CD4-positive, alpha-beta memory T cell (primary cell): ENCODE measurements at places on chromosomes 4 and X.

- H3K4me1 ChIP-seq, result no peaks in the 10 kb centered on the region
- DNase-seq, result no peak
- no peaks in the 10 kb centered on the region for H3K27me3 ChIP-seq
- no peaks in the 10 kb centered on the region for H3K36me3 ChIP-seq
- H3K4me3 ChIP-seq, result no peak overlapping the region
Measured at GRCh38 chr4:121519236-121519838, 138.5 kb upstream of the QRFPR start.

GRCh38 chr4:109436504-109436903 lies 2.9 kb downstream of the SEC24B start:
- H3K27me3 ChIP-seq, result no peaks in the 10 kb centered on the region
- no peak overlapping the region for H3K4me3 ChIP-seq
- no peak overlapping the region for H3K27ac ChIP-seq

GRCh38 chr4:89249716-89250361 lies 57.8 kb downstream of the GPRIN3 start:
- H3K4me1 ChIP-seq, result peaks cover 66% of the 10 kb centered on the region
- no peak for DNase-seq
- H3K27ac ChIP-seq, result no peak overlapping the region
- peaks cover 32% of the 10 kb centered on the region for H3K36me3 ChIP-seq

DNA sequence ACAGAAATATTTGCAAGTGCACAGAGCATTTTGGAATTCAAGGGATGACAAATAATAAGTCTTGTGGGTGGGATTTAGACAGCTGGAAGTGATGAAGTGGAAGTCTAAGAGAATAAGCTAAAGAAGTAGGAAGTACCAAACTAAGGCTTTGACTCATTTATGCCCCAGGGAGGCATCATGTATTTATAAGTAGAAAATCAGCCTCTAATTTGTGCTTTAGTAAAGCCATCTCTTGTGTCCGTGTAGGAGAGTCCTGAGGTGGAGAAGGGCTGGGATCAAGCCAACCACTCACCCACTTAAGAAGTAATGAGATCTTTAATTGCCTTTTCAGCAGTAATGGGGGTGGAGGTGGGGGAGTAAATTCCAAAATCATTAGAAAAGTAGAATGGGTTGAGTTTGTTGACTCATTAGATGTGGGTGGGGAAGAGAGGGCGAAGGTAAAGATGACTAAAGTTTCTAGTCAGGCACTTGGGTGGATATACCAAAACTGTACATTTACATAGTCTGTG lies 356.7 kb downstream of the STIM2 start:
- H3K4me3 ChIP-seq, result no peak overlapping the region
- no peak overlapping the region for H3K27ac ChIP-seq
- no peaks in the 10 kb centered on the region for H3K4me1 ChIP-seq
- H3K36me3 ChIP-seq, result no peaks in the 10 kb centered on the region

DNA sequence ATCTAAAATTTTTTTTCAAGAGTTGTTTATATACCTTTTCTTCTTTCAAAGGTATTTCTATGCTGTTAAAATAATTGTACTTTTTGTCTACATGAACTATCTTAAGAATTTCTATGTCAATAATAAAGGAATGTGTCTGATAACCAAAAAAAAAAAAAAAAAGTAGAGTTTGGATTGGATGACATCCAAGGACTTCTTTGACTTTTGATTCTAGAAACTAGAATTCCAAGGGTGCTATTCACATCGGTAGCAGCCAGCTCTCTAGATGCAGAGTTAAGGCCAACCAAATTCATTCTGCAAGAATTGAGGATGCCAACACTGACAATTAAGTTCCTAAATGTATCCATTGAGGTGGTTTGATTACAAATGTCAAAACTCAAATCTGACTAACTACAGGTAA lies 42.0 kb upstream of the PRKG2 start:
- DNase-seq, result no peak
- no peak overlapping the region for H3K4me3 ChIP-seq
- no peaks in the 10 kb centered on the region for H3K36me3 ChIP-seq
- H3K27ac ChIP-seq, result no peak overlapping the region

- H3K36me3 ChIP-seq, result no peaks in the 10 kb centered on the region
- H3K27ac ChIP-seq, result no peak overlapping the region
- no peak for DNase-seq
- no peaks in the 10 kb centered on the region for H3K27me3 ChIP-seq
Measured at GRCh38 chrX:118115953-118116712, 477 bp downstream of the KLHL13 start.

- H3K27me3 ChIP-seq, result no peaks in the 10 kb centered on the region
- no peaks in the 10 kb centered on the region for H3K36me3 ChIP-seq
- H3K4me3 ChIP-seq, result no peak overlapping the region
Measured at GRCh38 chr4:185920691-185921260, 108.8 kb upstream of the SORBS2 start.

DNA sequence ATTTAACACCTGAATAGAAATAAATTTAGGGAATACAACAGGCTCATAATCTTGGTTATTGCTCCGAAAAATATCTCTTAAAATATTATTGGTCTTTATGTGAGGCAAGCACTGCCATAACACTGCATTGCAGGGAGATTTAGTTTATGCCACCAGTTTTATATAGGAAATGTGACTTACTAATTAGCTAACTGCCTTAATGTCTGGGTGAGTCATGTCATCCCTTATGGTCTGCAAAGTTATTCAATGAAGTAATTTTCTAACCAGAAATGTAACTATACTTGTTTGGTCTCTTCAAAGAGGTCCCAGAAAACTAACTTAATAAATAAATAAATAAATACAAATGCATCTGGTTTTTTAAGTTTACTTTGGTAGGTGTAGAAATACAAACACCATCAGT lies 597.2 kb downstream of the GALNTL6 start:
- H3K36me3 ChIP-seq, result no peaks in the 10 kb centered on the region
- DNase-seq, result no peak
- H3K4me1 ChIP-seq, result no peaks in the 10 kb centered on the region
- H3K27me3 ChIP-seq, result no peaks in the 10 kb centered on the region
- H3K27ac ChIP-seq, result no peak overlapping the region

DNA sequence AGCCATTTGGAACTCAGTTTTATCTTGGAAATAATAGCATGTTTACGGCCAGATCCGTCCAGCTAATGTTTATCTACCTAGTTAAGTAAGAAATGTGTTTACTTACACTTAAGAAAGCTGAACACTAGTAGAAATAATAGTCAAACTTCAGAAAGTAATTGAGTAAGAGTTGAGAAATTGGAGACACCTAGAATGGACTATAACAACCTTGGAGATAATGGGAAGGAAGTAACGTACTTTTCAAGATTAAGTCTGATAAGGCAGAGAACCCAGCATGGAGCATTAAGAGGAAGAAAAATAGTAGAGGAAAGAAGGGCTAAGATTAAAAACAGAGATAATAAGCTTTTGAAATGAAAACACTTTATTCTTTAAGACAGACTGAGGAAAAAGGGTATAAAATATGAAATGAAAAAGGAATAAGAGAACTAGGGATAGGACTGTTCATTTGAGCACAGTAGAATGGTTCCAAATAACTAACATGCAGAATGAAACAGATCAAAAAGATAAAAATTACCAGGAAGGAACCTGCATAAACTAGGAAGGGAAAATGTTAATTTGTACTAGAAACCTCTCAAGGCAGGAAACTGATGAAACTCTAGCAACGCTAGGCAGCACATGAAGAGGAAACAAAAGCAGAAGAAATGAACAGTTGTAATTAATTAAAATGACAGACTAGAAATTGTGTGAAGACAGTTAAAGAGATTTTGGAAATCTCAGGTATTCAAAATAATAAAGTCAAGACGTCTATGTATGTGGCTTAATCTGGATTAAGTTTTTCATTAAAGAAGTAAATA lies 71.7 kb downstream of the FBXW7 start:
- H3K27me3 ChIP-seq, result no peaks in the 10 kb centered on the region
- H3K4me1 ChIP-seq, result peaks cover 52% of the 10 kb centered on the region
- no peaks in the 10 kb centered on the region for H3K36me3 ChIP-seq
- H3K27ac ChIP-seq, result no peak overlapping the region
- H3K4me3 ChIP-seq, result no peak overlapping the region

GRCh38 chr4:66062921-66063320 lies 392.6 kb upstream of the EPHA5 start:
- no peaks in the 10 kb centered on the region for H3K36me3 ChIP-seq
- no peak overlapping the region for H3K4me3 ChIP-seq
- no peaks in the 10 kb centered on the region for H3K4me1 ChIP-seq
- no peak for DNase-seq

- H3K4me1 ChIP-seq, result no peaks in the 10 kb centered on the region
- DNase-seq, result no peak
- no peak overlapping the region for H3K4me3 ChIP-seq
Measured at GRCh38 chrX:134144231-134144630, 92.8 kb upstream of the CCDC160 start.

DNA sequence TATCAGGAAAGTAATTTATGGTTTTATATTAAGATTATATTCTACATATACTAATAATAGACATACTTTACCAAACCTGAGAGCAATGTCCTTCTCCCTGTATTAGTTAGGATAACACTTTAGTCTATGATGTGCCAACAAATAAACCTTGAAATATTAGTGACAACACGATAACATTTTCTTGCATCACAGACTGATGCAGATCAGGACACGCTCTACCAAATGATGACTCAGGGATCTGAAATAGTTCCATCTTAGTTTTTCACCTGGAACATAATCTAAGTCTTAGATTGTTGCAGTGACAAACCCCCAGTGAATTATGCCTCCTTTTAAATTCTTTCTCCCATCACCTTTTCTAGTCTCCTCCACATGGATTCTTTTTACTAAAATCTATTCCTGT lies 214.2 kb downstream of the CLCN4 start:
- DNase-seq, result no peak
- H3K27ac ChIP-seq, result no peak overlapping the region
- no peaks in the 10 kb centered on the region for H3K4me1 ChIP-seq
- H3K36me3 ChIP-seq, result no peaks in the 10 kb centered on the region
- no peaks in the 10 kb centered on the region for H3K27me3 ChIP-seq
- no peak overlapping the region for H3K4me3 ChIP-seq

DNA sequence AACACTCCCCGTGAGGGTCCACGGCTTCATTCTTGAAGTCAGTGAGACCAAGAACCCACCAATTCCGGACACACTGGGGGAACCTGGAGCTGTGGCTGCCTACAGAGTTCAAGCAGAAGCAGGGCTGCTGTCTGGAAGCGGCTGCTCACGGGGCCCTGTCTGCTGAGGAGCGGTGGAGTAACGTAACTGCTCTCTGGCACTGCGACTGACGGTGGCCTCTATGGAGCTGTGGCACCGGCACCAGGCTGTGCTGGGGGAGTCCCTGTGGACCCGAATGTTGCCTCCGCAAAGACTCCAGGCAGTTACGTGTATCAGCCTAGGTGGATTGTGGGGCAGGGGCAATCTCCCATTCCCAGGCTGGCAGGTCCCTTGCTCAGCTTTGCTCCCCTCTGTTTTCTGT lies 703.3 kb upstream of the FRG1 start:
- H3K27me3 ChIP-seq, result no peaks in the 10 kb centered on the region
- no peaks in the 10 kb centered on the region for H3K36me3 ChIP-seq
- no peak for DNase-seq
- no peak overlapping the region for H3K4me3 ChIP-seq

GRCh38 chr4:125370478-125370877 lies 55.7 kb downstream of the FAT4 start:
- no peak overlapping the region for H3K4me3 ChIP-seq
- no peak overlapping the region for H3K27ac ChIP-seq
- no peaks in the 10 kb centered on the region for H3K4me1 ChIP-seq
- no peak for DNase-seq
- H3K36me3 ChIP-seq, result no peaks in the 10 kb centered on the region
- H3K27me3 ChIP-seq, result no peaks in the 10 kb centered on the region

GRCh38 chrX:153370293-153371055 lies 30.7 kb downstream of the PNMA6E start:
- H3K4me3 ChIP-seq, result no peak overlapping the region
- no peaks in the 10 kb centered on the region for H3K4me1 ChIP-seq
- no peak for DNase-seq

GRCh38 chr4:104353481-104353880 lies 141.2 kb downstream of the CXXC4 start:
- H3K27ac ChIP-seq, result no peak overlapping the region
- no peak overlapping the region for H3K4me3 ChIP-seq
- no peaks in the 10 kb centered on the region for H3K36me3 ChIP-seq
- no peak for DNase-seq
- no peaks in the 10 kb centered on the region for H3K27me3 ChIP-seq

DNA sequence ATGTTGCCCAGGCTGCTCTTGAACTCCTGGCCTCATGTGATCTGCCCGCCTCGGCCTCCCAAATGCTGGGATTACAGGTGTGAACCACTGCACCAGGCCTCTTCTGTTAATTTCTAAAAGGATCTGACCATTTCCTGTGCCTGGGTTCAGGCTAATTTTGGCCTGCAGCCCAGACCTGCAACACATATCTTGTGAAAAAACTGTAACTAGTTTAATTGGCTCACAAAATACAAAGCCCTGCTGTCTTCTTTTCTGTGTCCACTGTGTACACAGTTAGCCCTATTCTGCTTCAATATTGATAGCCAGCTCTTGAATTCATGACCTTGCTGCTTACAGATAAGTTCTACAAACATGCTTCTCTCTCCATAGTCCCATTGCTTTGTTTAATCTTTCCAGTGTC lies 753.5 kb downstream of the PDHA2 start:
- no peaks in the 10 kb centered on the region for H3K27me3 ChIP-seq
- no peaks in the 10 kb centered on the region for H3K4me1 ChIP-seq
- H3K27ac ChIP-seq, result no peak overlapping the region
- no peaks in the 10 kb centered on the region for H3K36me3 ChIP-seq

GRCh38 chrX:29880977-29881376 lies 334.4 kb upstream of the MAGEB2 start:
- no peak overlapping the region for H3K4me3 ChIP-seq
- no peak for DNase-seq
- H3K4me1 ChIP-seq, result no peaks in the 10 kb centered on the region
- no peak overlapping the region for H3K27ac ChIP-seq
- H3K36me3 ChIP-seq, result no peaks in the 10 kb centered on the region

GRCh38 chr4:138307319-138307718 lies 65.2 kb upstream of the SLC7A11 start:
- no peaks in the 10 kb centered on the region for H3K4me1 ChIP-seq
- no peak overlapping the region for H3K27ac ChIP-seq
- H3K4me3 ChIP-seq, result no peak overlapping the region
- no peak for DNase-seq

DNA sequence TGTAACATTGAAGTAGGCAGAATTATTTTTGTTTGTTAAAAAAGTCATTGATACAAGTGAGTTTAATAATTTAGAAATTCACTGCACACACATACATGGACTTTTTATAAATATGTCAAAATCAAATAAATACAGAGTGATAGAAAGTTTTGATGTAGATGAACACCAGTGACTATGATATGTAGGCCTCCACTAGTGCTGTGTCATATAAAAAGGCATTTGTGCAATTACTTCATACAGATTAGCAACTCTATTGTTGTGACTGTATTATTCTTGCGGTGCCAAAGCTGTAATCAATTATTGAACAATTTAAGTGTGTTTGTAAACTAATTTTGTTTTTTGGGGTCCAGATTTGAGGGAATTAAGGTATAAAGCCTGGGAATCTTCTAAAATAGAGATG lies 366.2 kb upstream of the PITX2 start:
- H3K36me3 ChIP-seq, result no peaks in the 10 kb centered on the region
- no peaks in the 10 kb centered on the region for H3K4me1 ChIP-seq
- H3K27ac ChIP-seq, result no peak overlapping the region

- no peaks in the 10 kb centered on the region for H3K4me1 ChIP-seq
- H3K27ac ChIP-seq, result no peak overlapping the region
- no peaks in the 10 kb centered on the region for H3K36me3 ChIP-seq
- no peaks in the 10 kb centered on the region for H3K27me3 ChIP-seq
- H3K4me3 ChIP-seq, result no peak overlapping the region
- DNase-seq, result no peak
Measured at GRCh38 chr4:10569491-10569890, 112.3 kb upstream of the ZNF518B start.

- no peaks in the 10 kb centered on the region for H3K27me3 ChIP-seq
- no peak overlapping the region for H3K27ac ChIP-seq
- H3K4me3 ChIP-seq, result no peak overlapping the region
- H3K4me1 ChIP-seq, result no peaks in the 10 kb centered on the region
- no peaks in the 10 kb centered on the region for H3K36me3 ChIP-seq
Measured at GRCh38 chrX:21131346-21131745, 242.9 kb upstream of the CNKSR2 start.
